Osteocyte (in vitro differentiated cells): ENCODE measurements at places on chromosomes 5 and 9.

DNA sequence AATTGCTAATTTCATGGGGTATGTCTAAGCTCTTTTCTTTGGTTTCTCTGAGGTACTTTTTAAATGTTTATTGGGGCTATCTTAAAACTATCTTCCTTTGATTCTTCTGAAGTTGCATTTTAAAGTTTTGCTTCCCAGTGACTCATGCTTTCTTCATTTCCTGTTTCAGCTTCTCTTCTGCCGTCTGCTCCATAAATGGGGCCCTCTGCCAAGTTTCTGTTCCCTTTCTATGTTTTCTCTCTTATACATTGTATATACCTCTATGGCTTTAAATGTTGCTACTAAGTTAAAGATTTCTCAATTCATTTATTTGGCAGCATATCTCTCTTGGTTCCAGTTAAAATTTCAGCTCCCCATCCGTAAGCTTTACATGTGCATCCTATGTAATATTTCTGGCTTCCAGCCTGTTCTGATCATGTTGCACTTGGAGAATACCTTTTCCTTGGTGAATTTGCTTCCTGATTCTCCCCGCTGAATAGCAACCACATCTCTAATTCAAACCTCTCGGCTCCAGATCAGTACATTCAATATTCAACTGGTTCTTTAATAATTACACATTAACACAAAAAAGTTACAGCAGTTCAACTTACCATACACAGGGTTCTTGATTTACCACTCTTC lies 125.3 kb downstream of the ST8SIA4 start:
- H3K27me3 ChIP-seq: no peaks in the 10 kb centered on the region
- peak overlapping the region; percentile 94 for H3K27ac ChIP-seq
- no peak for DNase-seq
- H3K4me1 ChIP-seq: peaks cover 22% of the 10 kb centered on the region

GRCh38 chr9:86098824-86099700 lies at the start of gene GOLM1:
Gene GOLM1, minus strand, starts transcription at chr9:86099558. Its CDS starts 20,238 bp downstream, at chr9:86079320.
- peak within 1 kb of the TSS; percentile 86 for H3K4me3 ChIP-seq
- H3K36me3 ChIP-seq: no peaks in the 10 kb centered on the region
- H3K4me1 ChIP-seq: peaks cover 42% of the 10 kb centered on the region

DNA sequence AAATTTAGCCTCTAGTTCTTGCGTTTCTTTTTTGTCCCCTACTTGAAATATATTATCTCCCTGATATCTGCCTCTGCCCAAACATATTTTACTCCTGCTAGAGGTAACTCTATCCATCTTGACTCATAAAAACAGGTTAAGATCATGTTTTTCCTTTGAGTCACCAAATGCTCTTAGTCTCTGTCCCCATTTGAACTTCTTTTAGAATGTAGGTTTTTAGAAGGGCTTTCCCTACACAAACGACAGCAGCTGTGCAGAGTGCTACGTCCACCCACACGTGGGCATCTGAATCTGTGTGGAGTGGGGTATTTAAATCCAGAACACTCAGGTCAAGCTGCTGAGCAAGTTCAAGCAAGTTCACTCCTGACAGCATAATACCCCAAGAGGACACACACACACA lies 2.2 kb downstream of the HSD17B3 start:
- DNase-seq: peak; percentile 40
- peaks cover 19% of the 10 kb centered on the region for H3K4me1 ChIP-seq
- H3K27ac ChIP-seq: peak overlapping the region; percentile 46
- H3K36me3 ChIP-seq: no peaks in the 10 kb centered on the region

DNA sequence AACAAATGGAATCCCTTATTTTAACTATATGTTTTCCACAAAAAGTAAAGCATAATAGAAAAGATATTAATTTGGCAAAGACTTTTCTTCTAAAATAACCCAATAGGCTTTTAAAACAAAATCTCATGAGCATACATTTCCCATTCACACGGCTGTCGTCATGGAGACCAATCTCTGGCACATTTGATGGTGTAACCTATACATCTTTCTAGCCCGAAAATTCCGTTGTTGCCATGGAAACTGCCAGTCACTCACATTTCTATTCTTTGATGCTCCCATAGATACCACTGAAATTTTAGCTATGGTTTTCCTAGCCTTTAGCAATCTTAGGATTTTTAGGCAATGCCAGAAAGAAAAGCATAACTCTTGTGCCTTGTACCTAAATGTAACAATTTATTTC lies 262.9 kb upstream of the TRPM3 start:
- no peak overlapping the region for H3K27ac ChIP-seq
- H3K36me3 ChIP-seq: no peaks in the 10 kb centered on the region
- no peaks in the 10 kb centered on the region for H3K27me3 ChIP-seq
- H3K4me1 ChIP-seq: no peaks in the 10 kb centered on the region
- no peak for DNase-seq

GRCh38 chr9:110874963-110875674 lies 163.2 kb downstream of the LPAR1 start:
- H3K27me3 ChIP-seq: no peaks in the 10 kb centered on the region
- H3K27ac ChIP-seq: peak overlapping the region; percentile 41
